Non-pigmented ciliary epithelial cell (primary cell): ENCODE measurements at places on chromosomes 16 and 17.

GRCh38 chr17:51071556-51071955, 49.1 kb downstream of the SPAG9 start:
- no peak for DNase-seq

- no peak for DNase-seq
Measured at GRCh38 chr16:48099455-48099854, 56.3 kb downstream of the ABCC12 start.

DNA sequence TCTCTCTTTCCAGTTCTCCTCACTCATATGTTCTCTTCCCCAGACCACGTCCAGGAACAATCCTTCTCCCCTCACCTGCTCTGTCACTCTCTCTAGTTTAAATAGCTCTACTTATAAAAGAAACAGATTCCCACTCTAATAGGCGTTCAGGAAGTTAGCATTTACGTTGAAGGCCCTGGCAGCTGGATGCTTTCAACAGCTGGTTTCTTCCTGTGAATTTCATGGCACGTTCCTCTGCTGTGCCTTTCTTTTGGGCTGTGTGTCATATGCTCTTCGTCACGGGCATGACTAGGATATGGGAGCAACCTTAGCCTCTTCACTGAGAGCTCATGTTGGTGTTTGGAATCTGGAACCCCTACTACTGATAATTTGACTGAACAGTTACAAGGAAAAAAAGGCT, 73.2 kb downstream of the ZNF18 start:
- no peak for DNase-seq

GRCh38 chr17:17494499-17494869, 1.7 kb downstream of the RASD1 start:
- no peak for DNase-seq

DNA sequence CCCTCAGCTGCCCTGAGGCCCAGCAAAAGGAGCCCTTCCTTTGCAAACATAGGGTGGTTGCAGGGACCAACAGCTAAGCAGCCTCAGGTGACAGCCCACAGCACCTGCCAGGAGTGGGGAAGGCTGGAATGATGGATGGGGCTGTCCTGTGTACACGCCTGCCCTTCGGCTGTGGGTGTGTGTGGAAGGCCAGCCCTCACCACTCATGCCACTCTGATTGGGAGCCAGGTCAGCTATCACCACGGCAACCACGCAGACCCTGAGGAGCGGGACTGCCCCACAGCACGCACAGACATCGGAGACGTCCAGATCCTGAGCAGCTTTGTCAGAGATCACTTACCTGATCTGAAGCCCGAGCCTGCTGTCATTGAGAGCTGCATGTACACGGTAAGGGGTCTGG, 11.9 kb downstream of the PIPOX start:
- no peak for DNase-seq

DNA sequence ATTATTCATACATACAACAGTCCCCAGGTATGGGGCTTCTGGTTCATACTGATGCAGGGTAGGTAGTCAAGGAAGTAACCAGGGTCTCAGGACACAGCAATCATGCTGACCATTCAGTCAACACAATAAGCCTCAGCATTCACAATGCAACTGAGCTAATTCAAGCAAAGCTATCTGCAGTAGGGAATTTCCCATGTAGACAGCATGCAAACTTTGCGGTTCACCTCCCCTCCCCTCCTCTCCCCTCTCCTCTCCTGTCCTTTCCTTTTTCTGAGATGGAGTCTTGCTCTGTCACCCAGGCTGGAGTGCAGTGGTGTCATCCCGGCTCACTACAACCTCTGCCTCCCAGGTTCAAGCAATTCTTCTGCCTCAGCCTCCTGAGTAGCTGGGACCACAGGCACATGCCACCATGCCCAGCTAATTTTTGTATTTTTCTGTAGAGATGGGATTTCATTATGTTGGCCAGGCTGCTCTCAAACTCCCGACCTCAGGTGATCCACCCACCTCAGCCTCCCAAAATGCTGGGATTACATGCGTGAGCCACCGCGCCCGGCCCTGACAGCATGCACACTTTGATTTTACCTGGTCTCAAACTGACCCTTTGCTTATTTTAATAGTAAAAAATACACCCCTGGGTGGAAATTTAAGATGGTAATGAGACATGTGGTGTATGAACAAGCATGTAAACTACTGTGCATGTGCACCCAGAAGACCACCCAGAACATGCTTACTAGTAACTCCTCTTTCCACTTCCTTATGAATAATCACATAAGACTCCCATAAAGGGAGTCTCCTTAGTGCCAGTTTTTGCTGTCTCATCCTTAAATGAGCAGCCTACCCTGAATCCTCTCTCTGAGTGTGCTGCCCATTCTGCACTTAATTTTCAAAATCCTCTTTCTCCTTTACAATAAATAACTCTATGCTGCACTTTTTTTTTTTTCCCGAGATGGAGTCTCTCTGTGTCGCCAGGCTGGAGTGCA, 9.3 kb upstream of the RNF135 start:
- DNase-seq: no peak

- no peak for DNase-seq
Measured at GRCh38 chr17:30372755-30373154, 6.0 kb upstream of the CPD start.

DNA sequence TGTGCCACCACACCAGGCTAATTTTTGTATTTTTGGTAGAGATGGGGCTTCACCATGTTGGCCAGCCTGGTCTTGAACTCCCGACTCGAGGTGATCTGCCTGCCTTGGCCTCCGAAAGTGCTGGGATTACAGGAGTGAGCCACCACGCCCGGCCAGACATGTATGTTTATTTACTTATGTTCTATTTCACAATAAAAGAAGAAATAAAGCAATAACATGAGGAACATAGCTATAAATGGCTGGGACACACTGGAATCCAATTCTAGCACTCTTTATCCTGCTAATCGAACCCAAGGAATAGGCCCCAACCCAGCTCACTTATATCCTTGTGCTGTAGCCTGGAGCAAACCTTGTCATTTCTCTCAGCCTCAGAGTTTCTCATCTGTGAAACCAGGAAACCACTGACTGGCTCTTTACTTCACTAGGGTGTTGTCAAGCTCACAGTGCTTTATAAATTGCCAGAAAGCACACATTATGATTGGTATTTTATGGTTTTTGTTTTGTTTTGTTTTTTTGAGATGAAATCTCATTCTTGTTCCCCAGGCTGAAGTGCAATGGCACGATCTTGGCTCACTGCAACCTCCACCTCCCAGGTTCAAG, 4.3 kb upstream of the ODAD4 start:
- no peak for DNase-seq

DNA sequence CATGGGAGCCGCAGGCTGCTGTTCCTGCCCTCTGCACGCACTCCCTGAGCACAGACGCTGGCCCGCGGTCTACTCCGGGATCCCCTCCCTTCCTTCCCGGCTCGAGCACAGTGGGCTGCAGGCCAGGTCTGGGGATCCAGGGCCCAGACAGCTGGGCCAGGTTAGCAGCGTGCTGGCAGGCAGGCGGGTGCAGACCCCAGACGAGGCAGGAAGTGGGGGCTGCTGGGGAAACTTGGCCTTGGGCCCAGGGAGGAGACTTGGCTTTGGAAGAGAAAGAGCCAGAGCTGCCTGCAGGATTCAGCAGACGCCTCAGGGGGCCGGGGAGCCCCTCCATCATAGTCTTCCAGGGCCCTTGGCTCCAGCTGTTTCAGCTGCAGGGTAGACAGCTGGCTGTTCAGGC, 30.2 kb upstream of the ABCC3 start:
- no peak for DNase-seq

DNA sequence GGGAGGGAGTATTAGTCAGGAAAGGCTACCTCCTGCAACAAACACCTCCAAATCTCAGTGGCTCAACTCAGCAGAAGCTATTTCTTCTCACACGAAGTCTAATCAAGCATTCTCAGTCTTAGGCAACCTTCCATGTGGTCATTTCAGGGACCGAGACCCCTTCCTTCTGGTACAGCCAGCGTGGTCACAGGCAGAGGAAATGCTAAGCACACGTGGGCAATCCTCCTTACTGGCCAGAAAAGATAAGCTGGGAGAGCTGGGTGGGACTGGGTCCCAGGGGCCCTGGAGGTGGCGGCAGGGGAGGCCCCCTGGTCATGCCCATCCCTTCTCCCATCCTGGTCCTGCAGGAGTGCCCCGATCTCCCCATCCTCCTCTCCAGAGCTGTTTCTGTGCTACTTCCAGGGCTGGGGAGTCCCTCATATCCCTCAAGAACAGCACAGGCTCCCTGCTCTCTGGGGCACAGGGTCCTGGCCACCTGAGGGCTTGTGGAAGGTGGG, 5.7 kb upstream of the CX3CL1 start:
- DNase-seq: no peak

DNA sequence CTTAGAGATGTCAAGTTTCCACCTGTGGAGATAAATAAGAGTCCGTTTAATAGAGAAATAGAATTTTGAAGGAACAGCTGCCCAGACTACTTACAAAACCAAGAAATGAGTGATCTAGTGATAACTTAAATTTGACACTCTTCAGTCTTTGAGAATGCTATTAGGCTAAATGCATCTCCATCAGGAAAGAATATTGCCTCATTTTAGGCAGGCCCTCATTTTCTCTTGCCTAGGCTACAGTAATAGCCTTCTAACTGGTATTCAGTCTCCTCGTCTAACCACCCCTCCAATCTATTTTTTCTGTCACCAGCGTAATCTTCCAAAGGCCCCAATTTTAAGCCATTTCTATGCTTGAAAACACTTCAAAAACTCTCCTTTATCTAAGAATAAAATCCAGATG, 537.8 kb upstream of the CA10 start:
- DNase-seq: no peak

DNA sequence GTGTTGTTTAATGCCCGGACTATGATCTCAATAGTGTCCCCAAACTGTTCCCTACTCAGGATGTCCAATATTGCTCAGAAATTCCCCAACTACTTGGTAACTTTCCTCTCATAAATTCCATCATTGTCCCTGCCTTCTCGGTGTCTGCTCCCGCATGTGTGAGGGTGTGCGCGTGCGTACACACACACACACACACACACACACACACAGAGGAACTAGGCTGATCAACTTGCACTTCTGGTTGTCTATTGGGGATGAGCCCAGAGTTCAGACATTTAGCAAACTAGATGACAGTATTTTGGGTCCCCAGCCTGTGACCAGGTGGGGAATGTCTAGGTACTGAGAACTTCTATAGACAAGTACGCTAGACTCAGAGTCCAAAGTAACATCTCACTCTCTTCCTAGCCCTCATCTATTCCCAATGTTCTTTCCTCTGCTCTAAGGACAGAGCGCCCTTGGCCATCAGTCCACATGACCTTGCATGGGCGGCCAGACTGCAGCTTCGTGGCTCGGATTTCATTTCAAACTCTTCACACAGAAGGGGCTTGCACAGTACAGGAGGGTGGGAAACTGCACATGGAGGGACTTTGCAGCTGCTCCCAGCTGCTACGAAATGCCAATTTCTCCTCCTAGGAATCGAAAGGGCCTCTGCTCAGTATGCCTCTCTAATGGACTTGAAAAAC, 5.3 kb downstream of the HS3ST3A1 start:
- no peak for DNase-seq

DNA sequence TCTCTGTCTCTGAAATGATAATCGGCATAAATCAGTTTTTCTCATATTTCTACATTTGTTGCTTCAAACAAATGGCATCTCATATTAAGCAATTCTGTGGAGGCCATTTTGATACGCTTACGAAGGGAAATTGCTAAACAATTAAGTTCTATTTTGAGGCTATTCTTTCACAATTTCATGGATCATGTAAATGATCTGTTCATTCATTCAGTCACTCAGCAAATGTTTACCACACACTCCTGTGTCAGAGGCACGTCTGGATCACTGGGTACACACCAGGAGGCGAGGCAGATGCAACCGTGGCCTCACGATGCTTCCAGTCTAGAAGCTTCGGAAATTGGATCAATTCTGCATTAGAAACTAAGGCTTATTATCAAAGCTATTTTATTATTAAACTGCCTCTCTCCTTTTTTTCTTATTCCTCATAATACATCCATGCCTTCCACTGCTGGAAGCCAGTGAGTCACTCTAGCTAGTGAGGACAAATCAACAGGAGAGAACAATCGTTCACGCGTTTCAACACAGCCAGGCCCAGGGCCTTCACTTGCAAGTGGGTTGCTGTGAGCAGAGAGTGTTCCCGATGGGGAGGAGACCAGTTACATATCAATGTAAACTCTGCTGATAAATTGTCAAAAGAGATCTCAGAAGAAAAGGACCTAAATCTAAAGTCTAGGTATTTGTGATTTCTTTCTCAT, 11.3 kb upstream of the SLC39A11 start:
- peak; percentile 15 for DNase-seq

DNA sequence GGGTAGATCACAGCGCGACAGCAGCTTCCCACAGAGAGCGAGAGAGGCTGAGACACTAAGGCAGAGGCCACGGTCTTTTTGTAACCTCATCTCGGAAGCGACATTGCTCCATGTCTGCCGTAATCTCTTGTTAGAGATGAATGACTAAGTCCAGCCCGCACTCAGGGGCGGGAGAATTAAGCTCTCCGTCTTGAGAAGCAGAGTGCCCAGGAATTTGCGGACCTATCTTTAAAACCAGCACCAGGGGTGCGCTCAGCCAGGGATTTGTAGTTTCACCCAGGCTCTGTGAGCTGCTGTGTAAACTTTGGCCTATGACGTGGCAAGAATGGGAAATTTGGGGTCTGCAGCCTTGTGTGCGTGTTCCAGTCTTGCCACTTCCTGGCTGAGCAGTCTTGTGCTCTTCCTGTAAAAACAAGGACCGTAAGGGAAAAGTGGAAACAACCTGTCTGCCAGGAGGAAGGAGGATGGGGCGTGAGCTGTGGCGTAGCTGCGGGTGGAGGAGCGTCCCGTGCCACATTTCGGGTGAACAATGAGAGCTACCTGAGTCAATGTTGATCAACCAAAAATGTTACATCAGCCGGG, 16.0 kb upstream of the JPH3 start:
- DNase-seq: no peak

- no peak for DNase-seq
Measured at GRCh38 chr16:53429221-53429943, 4.9 kb upstream of the RBL2 start.

DNA sequence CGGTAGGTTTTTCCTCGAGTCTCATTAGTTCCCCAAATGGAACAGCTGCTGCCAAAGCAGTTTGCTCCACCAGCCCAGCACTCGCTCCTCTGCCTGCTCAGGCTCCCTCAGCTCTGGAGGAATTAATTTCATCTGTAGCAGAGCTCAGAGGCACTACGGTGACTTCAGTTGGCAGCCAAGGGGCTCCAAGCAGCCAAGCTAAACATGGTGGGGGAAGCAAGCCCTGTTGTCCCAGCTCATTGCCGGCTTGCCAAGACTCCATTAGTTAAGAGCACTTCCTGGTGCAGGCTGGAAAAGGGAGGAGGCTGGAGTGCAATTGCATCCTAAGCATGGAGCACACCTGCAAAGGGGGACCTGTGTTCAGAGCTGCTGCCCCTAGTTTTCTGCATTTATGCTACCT, 78.7 kb upstream of the GPRC5B start:
- DNase-seq: no peak

GRCh38 chr16:71707199-71707598, 17.3 kb downstream of the PHLPP2 start:
- DNase-seq: no peak

DNA sequence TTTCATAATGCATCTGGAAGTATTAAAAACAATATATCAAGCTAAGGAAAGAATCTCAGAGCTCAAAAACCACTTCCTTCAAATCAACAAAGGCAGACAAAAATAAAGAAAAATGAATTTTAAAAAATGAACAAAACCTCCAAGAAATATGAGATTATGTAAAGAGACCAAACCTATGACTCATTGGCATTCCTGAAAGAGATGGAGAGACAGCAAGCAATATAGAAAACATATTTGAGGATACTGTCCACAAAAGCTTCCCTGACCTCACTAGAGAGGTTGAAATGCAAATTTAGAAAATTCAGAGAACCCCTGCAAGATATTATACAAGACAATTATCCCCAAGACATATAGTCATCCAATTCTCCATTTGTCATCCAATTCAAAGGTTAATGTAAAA, 311.3 kb upstream of the SOX9 start:
- DNase-seq: no peak

- no peak for DNase-seq
Measured at GRCh38 chr17:20187049-20187448, 177.9 kb downstream of the SPECC1 start.
